Panc1 (cell line): ENCODE measurements at places on chromosomes 5 and 9. TPM values are rescaled to one million over a fixed set of nuclear protein-coding genes. Genes with fewer than 3 reads are reported as not detected.

MXD3 gene
- total RNA-seq, result 12.0 TPM

TMEM232 gene
- 0.21 TPM for total RNA-seq

FAT2 gene
- not detected for total RNA-seq

CMYA5 gene
- total RNA-seq, result 0.31 TPM

ST6GALNAC4 gene
- total RNA-seq, result 38.0 TPM

INSL4 gene
- total RNA-seq, result not detected
